IPS DF 19.7 (cell line): ENCODE measurements at places on chromosomes 2 and 18.

GRCh38 chr2:130755256-130756052, at the start of gene AMER3:
Gene AMER3, plus strand, starts transcription at chr2:130755540. Its CDS starts 6,533 bp downstream, at chr2:130762073.
- DNase-seq, result no peak

DNA sequence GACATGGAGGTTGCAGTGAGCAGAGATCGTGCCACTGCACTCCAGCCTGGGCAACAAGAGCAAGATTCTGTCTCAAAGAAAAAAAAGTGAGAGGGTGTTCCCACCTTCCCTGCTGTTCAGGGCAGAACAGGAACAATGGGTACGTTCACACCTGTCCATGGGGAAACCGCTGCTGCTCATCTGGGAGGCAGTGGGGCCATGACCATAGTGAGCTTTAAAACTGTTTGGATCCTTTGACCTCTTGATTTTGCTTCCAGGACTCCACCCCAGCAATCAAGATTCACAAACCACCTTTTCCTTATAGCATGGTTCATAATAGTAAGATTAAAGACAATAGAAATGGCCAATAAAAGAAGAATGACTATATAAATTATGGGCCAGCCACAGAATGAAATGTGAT, 209.2 kb downstream of the ARL4C start:
- DNase-seq, result no peak

DNA sequence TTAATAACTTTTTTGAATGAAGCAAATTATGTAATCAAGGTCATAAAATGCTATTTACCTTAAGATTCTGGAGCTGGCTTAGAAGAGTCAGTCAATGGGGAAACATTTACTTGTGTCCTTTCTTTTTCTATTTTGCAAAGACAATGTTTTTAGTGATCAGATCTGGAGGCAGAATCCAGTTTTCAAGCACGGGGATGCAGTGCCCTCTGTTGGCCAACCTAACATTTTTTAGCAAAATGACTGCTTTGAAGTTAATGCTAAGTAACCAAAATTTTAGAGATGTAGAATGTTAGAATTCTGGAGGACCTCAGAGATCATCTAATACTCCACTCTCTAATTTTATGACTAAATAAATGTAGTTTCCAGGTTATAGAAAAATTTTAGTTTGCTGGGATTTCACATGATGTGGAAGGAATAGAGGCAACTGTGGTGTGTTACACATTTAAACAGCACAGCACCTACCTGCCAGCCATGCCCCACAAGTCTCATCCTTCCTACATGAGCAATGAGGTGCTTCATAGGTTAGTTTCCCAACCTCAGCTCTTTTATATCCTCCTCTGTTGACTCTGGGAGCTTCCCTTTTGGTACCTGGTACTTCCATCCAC, 23.6 kb upstream of the SLC9A4 start:
- DNase-seq, result no peak

- DNase-seq, result peak; percentile 50
Observed at GRCh38 chr2:173210270-173211196, 134.9 kb downstream of the MAP3K20 start.

- no peak for DNase-seq
Observed at GRCh38 chr18:711310-711656, 1.1 kb downstream of the ENOSF1 start.

DNA sequence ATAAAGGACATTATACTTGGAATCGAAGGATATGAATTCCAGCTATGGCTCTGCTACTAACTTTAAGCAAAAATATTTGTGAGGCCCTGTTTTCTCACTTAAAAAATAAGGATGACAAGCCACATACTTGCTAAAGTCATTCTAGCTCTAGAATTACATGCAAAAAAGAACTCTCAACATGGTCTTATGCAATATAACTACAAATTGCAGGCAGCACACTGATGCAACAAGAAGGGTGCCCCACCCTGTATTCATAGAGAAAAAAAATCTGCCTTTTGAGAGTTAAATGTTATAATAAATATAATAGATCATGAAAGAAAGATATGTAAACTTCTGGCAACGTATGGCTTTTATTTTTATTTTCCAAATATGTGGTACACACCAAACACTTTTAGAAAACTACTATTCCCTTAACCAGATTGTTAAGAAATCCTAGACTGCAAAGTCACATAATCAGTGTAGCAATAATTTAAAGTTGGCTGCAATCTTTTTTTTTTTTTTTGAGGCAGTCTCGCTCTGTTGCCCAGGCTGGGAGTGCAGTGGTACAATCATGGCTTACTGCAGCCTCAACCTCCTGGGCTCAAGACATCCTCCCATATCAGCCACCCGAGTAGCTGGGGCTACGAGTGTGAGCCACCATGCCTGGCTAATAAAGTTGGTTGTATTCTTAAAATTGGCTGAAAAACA, 40.2 kb upstream of the WDSUB1 start:
- no peak for DNase-seq

- DNase-seq, result no peak
Observed at GRCh38 chr18:13406736-13407135, 188.2 kb downstream of the LDLRAD4 start.

DNA sequence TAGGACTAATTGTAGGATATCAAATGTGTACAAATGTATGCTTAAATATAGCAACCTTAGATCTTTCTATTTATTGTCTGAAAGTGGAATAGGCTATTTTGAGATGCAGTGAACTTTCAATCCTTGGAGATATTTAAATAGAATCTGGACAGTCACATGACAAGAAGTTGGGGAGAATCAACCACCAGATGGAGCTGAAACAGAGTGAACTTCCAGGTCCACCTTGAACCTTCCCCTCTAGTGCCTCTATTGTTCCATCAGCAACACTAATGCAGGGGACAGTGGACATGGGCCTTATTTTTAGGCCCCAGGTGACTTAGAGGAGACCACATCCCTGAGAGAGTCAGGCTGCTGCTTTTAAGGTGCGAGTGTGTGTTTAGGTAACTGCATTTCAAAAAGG, 37.0 kb upstream of the CRIM1 start:
- DNase-seq, result no peak

DNA sequence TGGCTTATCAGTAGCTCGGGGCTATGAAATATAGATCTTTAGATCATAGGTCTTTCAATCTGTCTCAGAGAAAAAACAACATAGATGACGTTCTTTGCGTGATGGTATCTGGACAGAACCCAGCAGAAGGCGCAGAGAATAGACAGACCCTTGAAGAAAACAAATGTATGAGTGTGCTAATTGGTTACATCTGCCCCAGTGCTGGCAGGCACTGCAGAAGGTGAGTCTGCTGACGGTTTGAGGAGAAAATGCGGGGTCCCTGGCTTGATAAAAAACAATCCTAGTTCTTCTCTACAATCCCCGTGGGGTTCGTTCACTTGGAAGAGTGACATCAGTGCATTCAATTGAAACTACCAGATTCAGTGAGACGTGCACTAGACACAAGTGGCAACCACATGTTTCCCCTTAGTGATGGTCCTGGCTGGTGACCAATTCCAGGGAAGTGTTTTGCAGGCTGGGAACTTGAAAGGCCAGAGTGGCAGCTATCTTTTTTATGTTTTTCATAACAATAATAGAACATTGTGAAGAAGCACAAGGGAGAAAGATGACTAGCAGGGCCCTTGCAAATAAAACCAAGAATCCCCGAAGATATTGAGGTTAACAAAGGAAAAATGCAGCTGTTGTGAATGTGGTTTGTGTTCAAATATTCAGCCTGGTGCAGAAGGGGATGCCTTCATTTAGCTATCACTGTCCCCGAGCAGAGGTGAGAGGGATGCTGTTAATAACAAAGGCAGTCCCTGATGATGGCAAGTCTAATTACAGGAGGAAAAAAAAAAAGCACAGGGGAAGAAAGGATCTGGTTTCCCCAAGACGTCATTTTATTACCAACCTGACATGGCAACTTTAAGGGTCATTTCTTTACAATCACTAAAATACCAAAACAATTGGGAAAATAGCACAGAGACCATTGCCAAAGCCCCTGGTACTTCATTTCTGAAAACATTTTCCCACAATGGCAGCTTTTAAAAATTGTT, 337.6 kb upstream of the FIGN start:
- DNase-seq, result no peak

DNA sequence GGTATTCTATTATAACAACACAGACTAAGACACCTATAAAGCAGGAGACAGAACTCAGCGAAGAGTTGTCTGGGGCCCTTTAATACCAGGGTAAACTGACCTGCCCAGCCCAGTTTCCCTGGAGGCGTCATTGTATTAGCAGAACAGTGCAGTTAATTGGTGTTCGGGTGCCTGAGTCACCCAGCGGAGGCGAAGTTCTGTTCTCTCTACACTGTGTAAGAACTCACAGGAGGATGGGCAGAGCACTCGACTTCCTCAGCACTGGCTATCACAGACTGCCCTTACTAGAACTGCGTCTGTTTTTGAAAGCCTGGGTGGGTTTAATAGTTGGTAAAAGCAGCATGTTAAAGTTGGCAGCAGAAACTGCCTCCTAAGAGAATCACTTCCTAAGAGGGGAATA, 106.5 kb upstream of the ATP8B1 start:
- no peak for DNase-seq

DNA sequence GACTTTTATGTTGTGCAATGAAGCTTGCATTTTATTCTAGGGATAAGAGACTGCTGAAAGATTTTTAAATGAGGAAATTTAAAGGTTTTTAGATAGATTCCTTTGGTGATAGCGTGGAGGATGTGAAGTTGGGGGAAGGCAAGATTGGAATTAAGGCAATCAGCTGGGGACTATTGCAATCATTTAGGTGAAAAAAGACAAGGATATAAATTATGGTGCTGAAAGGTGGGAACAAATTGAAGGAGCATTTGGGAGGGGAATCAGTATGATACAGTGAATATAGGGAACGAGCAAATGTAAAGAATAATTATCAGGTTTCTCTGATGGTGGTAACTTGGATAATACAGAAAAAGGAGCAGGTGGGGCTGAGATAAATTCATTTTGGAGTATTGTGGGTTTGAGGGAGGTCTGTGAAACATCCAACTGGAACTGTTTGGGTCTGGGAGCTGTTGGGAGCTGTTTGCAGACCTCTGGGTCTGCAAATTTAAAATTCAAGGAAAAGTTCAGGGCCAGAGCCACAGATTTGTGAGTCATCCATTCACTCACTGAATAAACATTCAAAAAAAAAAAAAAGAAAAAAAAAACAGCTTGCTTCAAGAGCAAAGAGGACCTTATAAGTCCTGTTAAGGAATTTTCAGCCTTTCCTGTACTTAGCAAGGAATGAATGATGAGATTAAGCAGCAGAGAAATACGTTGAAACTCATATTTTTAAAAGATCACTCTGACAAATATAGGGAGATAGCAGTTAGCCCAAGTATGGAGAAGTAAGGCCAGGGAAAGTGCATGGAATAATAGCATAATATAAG, 257.5 kb upstream of the FN1 start:
- no peak for DNase-seq

DNA sequence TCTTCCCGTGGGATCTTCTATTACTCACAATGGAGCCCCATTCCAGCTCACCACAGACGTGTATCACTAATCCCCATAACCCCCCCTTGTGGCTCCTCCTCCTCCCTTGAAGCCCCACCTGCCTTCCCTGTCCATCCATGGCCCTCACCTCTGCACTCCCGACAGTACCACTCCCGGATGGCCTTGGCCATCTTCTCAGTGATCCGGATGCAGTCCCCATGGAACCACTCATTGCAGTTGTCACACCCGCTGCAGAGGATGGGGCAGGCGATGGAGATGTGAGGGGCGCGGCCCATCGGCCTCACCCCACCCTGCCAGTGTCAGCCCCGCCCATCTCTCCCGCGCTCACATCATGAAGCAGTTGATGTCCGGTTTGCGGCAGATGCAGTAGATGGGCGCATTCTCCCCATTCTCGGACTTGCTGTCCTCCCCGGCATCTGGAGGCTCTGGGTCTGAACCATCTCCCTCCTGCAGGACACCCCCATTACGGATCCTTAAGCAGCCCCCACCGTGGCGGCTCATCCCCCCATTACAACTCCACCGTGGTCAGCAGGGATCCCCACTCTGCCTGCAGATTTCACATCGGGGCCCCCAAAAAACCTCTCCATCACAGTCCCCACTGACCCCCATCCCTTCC, 983 bp downstream of the CXXC1 start:
- DNase-seq, result no peak

DNA sequence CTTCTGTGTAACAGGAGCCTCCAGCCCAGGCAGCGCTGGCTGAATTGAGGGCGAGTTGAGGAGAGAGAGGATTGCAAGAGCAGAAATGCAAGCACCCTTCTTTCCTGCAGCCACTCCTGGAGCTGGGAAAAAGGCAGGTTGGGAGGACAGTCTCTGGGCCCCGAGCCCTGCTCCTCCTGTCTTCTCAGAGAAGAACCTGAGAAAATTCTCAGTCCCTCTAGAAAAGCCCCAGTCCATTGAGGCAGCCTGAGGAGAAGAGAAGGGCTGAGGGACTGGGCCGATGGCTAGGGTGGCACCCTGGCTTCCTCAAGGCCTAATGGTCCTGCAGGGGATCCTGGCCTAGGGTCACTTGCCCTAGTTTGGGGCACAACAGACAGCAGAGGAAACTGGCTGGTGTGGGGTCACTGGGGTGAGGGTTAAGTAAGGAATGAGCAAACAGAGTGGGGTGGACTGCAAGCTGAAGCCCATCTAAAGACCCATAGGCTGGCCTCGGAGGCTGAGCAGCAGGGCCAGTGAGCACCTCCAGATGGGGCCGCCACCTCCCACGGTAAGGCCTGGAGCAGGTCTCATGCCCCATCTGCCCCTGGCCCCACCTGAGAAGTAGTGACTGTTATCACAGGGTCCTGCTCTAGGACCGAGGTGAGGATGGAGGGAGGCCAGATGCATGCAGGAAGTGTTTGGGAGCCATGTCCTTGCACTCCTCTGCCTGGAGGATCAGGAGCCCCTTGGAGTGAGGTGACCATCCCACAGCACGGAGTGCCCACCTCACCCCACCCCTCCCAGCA, 12.4 kb downstream of the CIB4 start:
- DNase-seq, result no peak

GRCh38 chr2:24792542-24792873, 683 bp downstream of the PTRHD1 start:
- no peak for DNase-seq

GRCh38 chr2:212034841-212035585, 503.6 kb downstream of the ERBB4 start:
- DNase-seq, result no peak

- DNase-seq, result no peak
Observed at GRCh38 chr2:146950361-146950760, 894.5 kb upstream of the ACVR2A start.

DNA sequence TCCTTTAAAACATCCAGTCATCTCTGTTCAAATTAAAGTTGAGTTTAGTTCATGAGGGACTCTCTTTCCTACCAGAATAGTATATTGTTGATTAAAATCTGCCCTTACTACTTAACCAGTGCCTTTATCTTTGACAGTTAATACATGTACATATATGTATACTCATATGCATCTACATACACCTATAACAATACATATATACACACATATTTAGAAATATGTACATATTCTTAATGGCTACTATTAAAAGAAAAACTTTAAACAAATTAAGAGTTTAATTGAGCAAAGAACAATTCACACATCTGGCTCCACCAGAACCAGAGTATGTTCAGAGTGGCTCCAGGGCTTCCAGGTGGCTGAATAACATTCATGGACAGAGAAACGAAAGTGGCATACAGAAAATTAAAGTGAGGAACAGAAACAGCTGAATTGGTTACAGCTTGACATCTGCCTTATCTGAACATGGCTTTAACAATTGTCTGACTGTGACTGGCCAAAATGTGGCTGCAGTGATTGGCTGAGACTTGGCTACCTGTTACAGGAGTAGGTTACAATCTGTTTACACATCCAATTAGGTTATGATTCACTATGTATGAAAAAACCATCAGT, 38.8 kb downstream of the ZNF519 start:
- no peak for DNase-seq
